ENCODE measurements at places on chromosomes 1 and 21.
A peak's percentile ranks its signal among the peaks of the same experiment; 100 is the strongest.

DNA sequence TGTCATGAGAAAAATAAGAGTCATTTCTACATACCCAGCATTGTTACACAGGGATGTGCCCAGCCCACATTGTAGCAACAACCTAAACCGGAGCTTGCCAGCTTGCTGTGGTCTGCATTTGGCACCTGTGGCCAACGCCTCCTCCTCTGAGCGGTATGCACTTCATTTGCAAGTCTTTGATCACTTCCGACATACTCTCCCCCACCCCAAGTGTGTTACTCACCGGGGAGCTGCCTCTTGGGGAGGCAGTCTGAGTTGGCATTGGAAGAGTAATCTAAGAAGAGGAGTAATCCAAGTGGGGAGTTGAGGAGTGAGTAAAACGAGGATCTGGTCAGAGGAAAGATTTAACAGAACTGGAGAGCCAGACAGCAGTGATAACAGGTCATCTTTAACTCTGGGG lies 3.8 kb downstream of the BCL9 start:
- peak; percentile 84 for DNase-seq

GRCh38 chr1:164591858-164592257 lies 32.9 kb downstream of the PBX1 start:
- DNase-seq = no peak

DNA sequence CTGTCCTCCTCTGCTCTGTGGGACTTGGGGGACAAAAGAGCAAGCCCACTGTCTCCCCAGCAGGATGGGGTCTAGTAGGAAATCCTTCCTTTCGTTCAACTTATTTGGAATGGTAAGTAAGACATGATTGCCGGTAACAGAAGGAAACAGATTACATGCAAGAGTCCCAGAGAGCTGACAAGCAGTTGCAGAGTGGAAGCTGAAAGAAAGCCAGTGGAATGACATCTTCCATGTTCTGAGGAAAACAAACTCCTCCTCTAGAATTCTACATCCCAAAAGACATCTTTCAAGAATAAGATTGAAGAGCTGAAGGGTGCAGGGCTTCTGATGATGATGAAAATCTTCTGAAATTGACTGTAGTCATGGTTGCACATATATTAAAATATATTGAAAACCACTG lies 619.4 kb downstream of the KIF26B start:
- DNase-seq = no peak

- DNase-seq = no peak
Measured at GRCh38 chr1:244280859-244281258, 170.8 kb downstream of the ADSS2 start.

- DNase-seq = no peak
Measured at GRCh38 chr1:20115479-20115878, 3.9 kb downstream of the PLA2G2D start.

GRCh38 chr1:40401473-40402201 lies 28.1 kb downstream of the SMAP2 start:
- DNase-seq = no peak

DNA sequence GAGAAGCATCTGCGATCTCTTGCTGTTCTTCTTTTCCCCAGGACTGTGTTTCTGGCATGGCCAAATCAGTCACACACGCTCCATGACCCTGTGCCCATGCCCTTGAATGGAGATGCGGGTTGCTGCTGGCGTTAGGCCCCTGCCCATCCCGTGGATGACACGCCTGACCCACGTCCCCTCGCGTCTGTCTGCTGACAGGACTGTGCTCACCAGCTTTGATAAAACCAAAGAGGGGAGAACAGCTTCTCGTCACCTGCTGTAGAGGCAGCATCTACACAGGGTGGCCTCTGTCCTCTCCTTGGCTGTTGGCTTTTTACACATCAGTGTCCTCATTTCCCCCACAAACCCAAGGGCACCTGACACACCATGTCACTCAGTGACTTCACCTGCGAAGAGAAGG lies 6.9 kb downstream of the MT1HL1 start:
- DNase-seq = no peak

GRCh38 chr1:36124404-36125128 lies 456 bp downstream of the COL8A2 start:
- DNase-seq = no peak

DNA sequence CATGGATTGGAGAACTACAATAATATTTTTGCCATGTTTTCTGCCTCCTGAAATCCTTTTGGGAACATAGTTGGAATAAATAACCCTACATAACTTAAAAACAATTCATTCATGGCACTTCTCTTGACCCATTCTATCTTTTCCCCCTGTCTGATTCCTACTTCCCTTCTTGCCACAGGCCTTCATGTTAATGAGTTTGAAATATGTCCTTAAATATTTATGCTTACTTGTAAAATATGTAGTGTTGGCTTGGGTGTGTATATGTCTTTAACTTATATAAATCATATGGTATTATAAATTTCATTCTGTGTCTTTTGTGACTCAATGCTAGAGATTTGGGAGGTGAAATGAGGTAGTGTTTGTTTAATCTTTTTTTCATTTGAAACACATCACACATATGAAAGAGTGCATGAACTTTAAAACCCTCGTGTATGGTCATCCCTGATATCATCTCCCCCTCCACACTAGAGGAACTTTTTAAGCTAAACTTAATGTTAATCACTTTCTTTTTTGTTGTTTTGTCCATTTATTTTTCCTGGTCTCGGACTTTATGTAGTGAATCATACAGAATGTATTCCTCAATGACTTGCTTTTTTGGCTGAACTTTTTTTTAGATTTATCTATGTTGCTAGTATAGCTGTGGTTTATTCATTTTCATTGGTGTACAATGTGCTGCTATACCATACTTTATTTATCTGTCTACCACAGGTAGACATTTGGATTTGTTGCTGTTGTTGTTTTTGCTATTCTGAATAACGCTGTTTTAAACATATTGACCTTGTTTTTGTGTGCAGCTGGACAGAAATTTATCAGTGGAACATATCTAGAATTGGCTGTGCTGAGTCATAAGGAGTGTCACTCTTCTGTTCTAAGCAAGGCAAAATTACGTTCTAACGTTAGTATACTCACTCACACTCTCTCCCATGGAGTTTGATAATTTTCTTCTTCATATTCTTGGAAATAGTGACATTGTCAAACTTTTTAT lies 441.6 kb downstream of the PLPP3 start:
- DNase-seq = no peak

- DNase-seq = no peak
Measured at GRCh38 chr1:91621907-91622306, 121.3 kb downstream of the CDC7 start.

- no peak for DNase-seq
Measured at GRCh38 chr1:114607223-114607622, 25.8 kb upstream of the BCAS2 start.

GRCh38 chr1:32886004-32886827 lies at the start of gene HPCA:
Gene HPCA, plus strand, starts transcription at chr1:32886491. Its CDS starts 2,408 bp downstream, at chr1:32888899.
- no peak for DNase-seq

- DNase-seq = no peak
Measured at GRCh38 chr1:73674945-73675561, 522.9 kb downstream of the LRRIQ3 start.

DNA sequence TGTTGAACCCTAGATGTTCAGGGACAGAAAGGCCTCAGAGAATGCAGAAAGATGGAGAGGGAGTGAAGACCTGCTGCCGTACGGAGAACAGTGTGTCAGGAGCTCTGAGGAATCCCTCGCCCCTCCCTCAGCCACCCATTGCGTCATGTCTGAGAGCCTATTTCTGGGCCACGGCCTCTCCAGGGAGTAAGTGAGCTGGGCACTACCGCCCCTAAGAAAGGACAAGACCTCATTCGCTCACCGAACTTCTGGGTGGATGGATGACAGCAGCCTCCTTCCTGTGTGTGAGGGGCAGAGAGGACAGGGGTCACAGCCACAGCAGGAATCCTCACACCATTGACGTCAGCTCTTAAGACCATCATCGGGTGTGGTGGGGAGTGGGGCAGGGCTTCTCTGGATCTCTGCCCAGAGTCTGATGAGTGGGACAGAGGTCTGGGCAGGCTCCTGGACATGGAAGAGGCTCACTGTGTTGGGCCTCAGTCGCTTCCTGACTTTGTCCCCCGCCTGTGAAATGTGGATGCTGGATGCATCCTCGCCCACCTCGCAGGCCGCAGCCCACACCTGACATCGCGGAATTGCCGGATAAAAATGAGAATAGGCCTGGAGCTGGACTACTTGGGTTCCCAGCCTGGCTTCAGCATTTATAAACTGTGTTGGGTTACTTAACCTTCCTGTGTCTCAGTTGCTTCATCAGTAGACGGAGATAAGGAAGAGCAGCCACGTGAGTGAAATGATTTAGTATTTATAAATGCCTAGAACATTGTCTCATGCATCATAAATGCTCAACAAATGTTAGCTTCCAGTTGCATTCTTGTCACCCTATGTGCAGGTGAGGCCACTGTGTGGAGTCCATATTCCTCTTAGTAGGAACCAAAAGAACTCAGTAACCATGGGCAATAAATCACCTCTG lies 238.6 kb downstream of the TRABD2B start:
- DNase-seq = no peak

- DNase-seq = no peak
Measured at GRCh38 chr1:10450836-10451235, 1.0 kb downstream of the CORT start.

DNA sequence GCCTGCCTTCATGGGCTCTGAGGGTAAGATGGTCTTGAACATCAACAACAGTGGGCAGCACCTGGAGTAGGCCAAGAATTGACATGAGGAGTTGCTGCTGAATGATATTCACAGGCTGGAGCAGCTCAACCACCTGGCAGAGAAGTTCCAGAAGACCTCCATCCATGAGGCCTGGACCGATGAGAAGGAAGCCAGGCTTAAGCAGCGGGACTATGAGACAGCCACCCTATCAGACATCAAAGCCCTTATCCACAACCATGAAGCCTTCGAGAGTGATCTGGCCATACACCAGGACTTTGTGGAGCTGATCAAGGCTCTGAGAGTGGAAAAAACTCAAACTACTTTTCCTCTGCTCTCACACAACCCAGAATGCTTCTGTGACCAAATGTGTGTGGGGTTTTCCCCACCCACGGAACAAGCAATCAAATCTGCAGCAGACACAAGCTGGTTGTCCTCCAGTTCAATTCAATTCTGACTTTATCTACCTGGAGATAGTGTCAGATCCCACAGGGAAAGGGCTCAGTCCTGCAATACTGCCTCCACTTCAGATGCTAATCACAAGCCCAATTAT lies 12.1 kb upstream of the EPHA10 start:
- peak; percentile 24 for DNase-seq

- DNase-seq = no peak
Measured at GRCh38 chr1:151001602-151002001, 5.1 kb downstream of the MINDY1 start.

DNA sequence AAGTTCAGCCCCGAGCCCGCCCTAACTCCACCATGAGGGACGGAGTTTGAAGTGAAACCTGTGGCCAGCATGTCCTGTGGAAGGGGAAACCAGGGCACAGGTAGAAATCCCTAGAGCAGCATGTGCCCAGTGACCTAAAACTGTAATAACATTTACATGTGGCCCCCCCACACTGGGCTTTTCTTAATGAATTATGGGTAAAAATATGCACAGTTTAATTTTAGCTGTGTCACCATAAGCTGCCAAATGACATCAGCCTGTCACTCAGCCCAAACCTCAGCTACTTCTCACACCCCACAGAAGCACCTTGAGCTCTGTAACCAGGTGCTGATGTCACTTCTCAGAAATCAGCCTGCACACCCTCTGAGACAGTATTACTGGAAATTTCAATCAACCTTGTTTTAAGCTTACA lies 50.0 kb upstream of the SLC19A1 start:
- DNase-seq = peak; percentile 84

DNA sequence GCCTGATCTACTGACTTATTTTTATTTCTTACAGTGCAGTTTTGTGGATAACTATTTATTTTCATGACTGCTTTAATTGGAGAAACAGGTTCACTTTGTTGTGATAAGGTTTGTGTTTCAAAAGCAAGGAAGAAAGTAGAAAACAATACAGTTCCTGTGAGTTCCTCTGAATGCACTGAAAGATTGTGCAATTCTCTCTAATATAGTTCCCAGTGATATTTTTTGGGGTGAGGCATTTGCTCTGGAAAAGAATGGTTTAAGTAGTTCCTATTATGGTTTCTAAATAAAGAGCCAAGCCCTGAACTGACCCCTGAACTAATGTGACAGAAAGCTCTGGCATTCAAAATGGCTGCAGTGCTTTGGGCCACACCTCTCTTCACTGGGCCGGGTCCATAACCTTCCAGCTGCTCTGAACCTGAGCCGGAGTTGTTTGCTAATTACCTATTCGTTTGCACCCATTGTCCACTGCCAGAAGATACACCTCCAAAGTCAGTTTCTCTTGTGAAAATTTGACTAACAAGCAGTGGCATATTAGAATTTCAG lies 56.6 kb upstream of the VTCN1 start:
- DNase-seq = no peak

DNA sequence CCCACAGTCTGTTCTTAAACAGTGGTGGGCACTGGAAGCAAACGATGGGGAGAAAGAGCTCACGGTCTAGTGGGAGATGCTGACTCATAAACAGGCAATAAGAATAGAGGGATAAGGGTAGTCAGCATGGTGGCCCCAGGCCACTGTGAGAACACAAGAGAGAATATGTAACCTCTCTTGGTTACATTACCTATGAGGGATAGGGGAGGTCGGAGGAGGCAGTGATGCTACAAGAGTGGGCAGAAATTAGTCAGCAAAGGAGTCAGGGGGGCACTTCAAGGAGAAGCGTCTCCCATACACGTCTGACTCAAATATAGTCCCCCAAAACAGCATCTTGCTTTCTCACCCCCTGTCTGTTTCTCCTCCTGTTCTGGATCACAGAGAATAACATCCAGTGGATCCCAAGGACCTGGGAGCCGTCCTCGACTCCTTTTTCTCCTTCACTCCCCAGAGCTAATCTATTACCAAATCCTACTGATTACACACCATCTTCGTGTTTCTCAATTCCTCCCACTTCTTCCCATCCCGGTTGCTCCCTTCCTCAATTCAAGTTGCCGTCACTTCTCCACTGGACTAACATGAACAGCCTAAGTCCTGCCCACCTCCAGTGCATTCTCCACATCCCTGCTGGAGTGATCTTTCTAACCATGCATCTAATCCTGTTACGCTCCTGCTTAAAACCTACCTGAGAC lies 2.1 kb downstream of the SLAMF8 start:
- no peak for DNase-seq

- no peak for DNase-seq
Measured at GRCh38 chr1:91402023-91402422, 2.6 kb downstream of the HFM1 start.

DNA sequence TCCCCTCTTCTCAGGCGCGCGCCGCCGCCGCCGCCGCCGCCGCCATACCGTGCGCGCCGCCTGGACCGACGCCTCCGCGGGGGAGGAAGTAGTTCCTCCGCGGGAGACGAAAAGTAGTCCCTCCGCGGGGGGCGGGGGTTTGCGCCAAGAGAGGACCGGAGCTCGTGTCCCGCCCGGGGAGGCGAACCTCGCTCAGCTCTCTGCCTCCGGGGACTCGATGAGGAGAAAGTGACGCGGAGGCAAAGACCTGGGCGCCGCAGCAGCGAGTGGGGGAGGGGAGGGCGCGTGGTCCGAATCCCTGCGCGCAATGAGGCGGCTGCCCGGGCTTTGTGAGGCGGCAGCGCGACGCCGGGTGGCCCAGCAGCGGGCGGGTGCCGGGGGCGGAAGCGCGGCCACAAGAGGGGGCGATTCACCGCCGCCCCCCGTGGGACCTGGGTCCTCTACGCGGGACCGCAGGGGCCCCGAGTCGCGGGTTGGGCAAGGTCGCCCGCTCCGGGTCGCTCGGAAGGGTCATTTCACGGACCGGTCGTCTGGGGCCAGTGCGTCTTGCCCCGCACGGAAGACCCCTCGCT lies at the start of gene BRWD1:
BRWD1 (minus strand) TSS at position 62 of the 572 bp plus-strand sequence. CDS start 141 bp downstream, outside the sequence.
- peak; percentile 84 for DNase-seq

Measured in activated CD4-positive, alpha-beta T cell treated with anti-CD3 and anti-CD28 coated beads for 4 hours (primary cell).